Erythroblast (primary cell): ENCODE measurements at places on chromosomes 7 and 10.
A peak's percentile ranks its signal among the peaks of the same experiment; 100 is the strongest.

DNA sequence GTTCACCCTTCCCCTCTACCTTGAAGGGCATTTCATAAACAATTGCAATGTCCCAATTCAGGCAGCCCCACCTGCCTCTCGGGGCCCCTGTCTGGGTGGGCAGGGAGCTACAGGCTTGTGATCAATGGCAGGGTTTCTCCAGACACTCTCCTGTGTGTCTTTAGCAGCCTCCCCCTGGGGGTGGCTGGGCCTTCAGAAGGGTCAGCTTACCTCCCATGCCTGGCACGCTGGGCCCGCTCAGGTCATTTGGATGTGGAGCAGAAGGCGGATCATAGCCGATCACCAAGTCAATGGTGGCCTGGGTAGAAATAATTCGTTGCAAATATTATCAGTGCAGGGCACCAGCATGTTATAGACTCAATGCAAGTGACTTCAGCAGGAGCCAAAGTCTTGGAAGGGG is 56.3 kb downstream of the MYOF start:
- no peak for DNase-seq

DNA sequence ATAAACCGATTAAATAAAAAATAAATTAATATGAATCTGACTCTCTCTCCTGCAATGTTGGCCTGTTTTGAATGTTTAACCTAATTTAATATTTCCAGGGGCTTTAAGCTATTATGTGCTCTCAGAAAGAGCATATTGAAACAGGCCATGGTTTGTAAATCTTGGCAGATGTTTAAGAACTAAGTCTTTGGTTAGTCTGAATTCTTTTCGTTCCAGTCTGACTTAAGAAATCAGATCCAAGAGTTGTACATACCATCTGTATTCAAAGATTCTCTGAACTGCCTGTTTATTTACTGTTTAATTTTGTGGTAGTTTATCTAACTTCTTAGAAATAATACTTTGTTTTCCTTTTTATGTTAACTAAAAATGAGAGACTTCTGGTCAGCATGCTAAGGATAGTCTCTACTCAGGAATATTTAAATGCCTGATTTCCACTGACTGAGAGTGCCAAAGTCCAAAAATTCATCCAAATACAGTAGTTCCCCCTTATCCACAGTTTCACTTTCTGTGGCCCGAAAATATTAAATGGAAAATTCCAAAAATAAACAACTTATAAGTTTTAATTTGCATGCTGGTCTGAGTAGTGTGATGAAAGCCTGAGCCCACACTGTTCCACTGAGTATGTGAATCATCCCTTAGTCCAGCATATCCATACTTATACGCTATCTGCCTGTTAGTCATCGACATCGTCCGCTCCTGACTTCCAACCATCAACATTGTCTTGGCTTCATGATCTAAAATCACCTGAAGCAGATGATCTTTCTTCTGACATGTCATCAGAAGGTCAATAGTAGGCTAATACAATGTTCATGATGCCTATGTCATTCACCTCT is 238.1 kb upstream of the CSTF2T start:
- no peak for DNase-seq

GRCh38 chr10:120456143-120456625 is 843 bp upstream of the PLPP4 start:
- no peak for DNase-seq

- DNase-seq = peak; percentile 95
These were observed 41.7 kb downstream of the ARL4A start for GRCh38 chr7:12729112-12729511.

- DNase-seq = no peak
These were observed 4.8 kb downstream of the LAMB1 start for GRCh38 chr7:107998150-107998549.

DNA sequence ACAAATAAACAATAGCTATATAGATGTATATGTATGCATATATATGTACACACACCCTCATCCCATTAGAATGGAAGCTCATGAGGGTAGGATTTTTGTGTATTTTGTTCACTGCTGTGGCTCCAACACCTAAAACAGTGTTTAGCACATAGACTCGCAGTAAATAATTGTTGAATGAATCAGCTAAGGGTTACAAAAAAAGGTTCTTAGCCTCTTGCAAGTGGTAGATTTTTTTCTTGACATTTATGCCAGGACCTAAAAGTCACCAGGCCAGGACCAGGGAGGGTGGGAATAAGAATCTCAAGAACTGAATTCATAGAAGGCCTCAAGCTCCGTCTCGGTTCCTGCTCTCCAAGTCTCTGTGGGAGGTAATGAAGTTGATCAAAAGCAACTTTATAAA is 82.5 kb upstream of the CAPZA2 start:
- DNase-seq = no peak

DNA sequence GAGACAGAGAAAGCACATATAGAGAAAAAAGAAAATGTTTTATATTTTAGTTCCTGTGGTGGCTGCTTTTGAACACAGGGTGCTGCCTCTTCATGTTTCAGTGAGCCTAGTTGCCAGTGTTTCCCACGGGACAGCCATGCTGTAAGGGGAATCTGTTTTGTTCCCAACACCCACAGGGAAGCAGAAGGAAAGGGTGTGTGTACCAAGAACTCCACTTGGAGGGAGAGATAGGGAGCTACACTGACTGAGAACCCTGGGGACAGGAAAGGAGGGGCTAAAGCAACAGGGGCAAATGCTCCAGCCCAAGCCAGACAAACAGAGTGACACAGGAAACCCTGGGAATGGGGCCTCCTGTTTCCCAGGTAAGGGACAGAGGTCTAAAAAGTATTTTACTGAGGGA is 40.2 kb downstream of the FRMPD2 start:
- no peak for DNase-seq
